ENCODE measurements at places on chromosomes 3 and 15.

DNA sequence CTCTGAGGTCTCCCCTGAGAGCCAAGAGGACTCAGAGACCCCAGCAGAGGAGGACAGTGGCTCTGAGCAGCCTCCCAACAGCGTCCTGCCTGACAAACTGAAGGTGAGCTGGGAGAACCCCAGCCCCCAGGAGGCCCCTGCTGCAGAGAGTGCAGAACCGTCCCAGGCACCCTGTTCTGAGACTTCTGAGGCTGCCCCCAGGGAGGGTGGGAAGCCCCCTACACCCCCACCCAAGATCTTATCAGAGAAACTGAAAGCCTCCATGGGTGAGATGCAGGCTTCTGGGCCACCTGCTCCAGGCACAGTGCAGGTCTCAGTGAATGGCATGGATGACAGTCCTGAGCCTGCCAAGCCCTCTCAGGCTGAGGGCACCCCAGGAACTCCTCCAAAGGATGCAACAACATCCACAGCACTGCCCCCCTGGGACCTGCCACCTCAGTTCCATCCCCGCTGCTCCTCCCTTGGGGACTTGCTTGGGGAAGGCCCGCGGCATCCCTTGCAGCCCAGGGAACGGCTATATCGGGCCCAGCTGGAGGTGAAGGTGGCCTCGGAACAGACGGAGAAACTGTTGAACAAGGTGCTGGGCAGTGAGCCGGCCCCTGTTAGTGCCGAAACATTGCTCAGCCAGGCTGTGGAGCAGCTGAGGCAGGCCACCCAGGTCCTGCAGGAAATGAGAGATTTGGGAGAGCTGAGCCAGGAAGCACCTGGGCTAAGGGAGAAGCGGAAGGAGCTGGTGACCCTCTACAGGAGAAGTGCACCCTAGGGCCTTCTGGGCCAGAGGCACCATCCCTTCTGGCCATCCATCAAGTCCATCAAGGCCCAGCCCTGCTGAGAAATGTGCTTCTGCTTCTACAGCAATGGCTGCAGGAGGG, 23.6 kb downstream of the PLEKHO2 start:
- no peak for DNase-seq

GRCh38 chr15:72481015-72481659, 7.0 kb downstream of the ARIH1 start:
- DNase-seq, result no peak

DNA sequence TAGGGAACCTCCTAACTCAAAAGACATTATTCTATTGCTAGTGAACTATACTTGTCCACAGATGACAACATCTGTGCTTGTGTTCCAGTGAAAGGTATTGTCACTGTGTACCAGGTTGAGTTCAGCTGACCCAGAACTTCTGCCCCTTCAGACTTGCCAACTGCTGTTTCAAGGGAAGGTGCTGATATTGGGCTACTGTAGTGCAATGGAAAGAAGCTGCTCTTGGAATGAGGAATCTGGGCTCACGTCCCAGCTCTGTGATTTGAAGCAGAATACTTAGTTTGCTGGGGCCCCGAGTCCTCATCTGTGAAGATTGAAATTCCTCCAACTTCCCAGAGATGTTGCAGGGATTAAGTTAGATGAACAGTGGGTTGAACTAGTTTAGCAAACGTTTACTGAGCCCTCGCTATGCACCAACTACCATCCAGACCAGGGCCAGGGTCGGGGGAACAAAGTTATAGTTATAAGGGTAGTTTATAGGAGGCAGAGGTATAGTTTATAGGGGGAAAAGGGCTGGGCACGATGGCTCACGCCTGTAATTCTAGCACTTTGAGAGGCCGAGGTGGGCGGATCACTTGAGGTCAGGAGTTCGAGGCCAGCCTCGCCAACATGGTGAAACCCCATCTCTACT, 15.9 kb upstream of the UMPS start:
- DNase-seq, result no peak

DNA sequence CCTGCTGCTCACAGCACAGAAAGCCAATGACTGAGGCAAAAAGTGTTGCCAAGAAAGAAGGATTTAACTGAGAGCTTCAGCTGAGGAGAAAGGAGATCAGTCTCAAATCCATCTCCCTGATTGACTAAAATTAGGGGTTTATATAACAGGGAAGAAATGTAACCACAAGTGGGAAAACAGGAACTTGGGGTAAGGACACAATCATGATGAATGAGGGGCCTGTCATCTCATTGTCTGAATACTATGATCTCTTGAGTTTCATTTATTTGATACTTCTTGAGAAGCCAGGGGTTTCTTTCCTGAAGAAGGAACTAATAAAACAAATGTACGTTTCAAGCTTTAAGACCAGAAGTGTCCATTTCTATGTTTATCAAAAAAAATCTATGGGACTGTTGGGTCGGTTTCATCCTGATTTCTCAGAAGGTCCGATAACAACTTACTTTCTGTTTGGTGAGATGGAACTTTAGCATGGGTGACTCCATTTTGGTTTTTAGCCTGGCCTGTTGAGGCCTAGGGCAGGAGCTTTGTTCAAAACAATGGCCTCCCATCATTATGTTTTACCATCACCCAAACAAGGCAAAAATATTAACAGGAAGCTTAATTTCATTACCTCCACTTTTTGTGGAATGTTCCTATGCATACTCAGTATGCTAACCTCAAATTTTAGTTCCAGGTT, 76.6 kb upstream of the PIAS1 start:
- no peak for DNase-seq

DNA sequence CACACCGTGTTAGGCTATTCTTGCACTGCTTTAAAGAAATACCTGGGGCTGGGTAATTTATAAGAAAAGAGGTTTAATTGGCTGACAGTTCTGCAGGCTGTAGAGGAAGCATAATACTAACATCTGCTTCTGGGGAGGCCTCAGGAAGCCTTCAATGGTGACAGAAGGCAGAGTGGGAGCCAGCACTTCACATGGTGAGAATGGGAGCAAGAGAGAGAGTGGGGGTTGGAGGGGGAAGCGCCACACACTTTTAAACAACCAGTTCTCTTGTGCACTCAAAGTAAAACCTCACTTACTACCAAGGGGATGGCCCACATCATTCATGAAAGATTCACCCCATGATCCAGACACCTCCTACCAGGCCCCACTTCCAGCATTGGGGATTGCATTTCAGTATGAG, 181.1 kb downstream of the APBA2 start:
- DNase-seq, result no peak

- DNase-seq, result no peak
These were observed 272.3 kb upstream of the ARRDC4 start for GRCh38 chr15:97688177-97688576.
